SK-N-SH (cell line): ENCODE measurements at places on chromosomes 11 and 22. TPM values are rescaled to one million over a fixed set of nuclear protein-coding genes. Genes with fewer than 3 reads are reported as not detected.

The TSPAN18 gene
- polyA plus RNA-seq: 0.72 and 1.3 TPM in 2 replicates

The ASPHD2 gene
- polyA plus RNA-seq: 2.1 and 2.2 TPM in 2 replicates

The ZFTA gene
- 8.7 and 10.3 TPM in 2 replicates for polyA plus RNA-seq

The FGF4 gene
- not detected in 2 replicates for polyA plus RNA-seq

The LUZP2 gene
- 0.03 and 0.06 TPM in 2 replicates for polyA plus RNA-seq

The SCN2B gene
- polyA plus RNA-seq: 0.03 and 0.05 TPM in 2 replicates

The GALNT18 gene
- 0.37 and 0.64 TPM in 2 replicates for polyA plus RNA-seq

The BBS1 gene
- polyA plus RNA-seq: 24.8 and 34.3 TPM in 2 replicates

The CSNK2A3 gene
- 0.31 and 0.97 TPM in 2 replicates for polyA plus RNA-seq

DNA sequence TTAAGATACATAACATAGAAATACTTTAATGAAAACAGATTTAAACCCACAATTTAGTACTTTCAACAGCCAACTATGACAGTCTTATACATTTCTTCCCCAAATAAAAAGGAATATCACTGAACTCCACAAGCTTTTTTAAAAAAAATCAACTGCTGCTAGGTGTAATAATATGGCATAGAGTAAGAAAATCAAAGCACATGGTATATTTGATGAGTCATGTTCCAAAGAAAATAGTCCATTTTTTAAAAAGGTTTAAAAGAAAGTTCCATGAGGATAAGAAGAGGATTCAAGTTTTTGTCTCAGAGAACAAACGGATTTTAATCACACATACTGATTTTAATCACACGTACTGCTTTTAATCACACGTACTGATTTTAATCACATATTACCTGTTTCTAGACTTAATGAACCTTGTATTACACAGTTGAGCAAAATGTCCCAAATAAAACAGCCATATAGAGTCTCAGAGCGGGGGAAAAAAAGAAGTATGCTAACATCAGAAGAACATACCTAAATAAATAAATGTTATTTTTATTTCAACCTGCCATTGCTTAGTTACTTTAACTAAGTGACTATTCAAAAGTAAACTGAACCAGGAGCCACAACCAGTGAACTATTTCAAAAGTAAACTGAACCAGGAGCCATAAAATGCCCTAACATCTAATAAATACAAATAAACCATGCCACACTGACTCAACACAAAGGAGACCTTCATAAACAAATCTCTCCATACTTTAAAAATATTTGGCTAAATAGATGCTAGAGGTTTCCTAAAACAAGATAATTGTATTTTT is 198.4 kb downstream of the SBF2 start:
- no peaks in the 10 kb centered on the region for H3K27me3 ChIP-seq
- no peak overlapping the region for H3K4me3 ChIP-seq
- DNase-seq: no peak
- H3K4me1 ChIP-seq: no peaks in the 10 kb centered on the region; the same call in 1 of the 2 replicates
- H3K27ac ChIP-seq: no peak overlapping the region
- no peaks in the 10 kb centered on the region for H3K36me3 ChIP-seq

DNA sequence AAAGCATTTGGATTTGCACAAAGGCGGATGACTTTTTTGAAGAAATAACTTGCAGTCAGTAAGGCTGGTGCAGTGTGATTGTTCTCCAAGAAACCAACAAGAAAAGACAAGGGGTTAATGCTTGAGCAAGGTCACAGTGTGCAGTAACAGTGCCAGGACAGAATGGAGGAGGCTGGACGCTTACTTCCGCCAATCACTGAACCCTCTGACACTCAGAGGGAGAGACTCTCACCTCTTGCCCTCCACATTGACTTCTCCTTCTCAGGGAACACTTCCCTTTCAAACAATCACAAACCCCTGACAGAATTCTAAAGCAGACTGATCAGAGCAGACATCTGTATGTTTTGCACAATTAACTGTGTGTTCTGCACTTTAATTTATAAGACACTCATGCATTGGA is 228.4 kb downstream of the BLID start:
- H3K36me3 ChIP-seq: no peaks in the 10 kb centered on the region
- no peaks in the 10 kb centered on the region for H3K27me3 ChIP-seq
- no peak for DNase-seq
- H3K4me3 ChIP-seq: no peak overlapping the region

DNA sequence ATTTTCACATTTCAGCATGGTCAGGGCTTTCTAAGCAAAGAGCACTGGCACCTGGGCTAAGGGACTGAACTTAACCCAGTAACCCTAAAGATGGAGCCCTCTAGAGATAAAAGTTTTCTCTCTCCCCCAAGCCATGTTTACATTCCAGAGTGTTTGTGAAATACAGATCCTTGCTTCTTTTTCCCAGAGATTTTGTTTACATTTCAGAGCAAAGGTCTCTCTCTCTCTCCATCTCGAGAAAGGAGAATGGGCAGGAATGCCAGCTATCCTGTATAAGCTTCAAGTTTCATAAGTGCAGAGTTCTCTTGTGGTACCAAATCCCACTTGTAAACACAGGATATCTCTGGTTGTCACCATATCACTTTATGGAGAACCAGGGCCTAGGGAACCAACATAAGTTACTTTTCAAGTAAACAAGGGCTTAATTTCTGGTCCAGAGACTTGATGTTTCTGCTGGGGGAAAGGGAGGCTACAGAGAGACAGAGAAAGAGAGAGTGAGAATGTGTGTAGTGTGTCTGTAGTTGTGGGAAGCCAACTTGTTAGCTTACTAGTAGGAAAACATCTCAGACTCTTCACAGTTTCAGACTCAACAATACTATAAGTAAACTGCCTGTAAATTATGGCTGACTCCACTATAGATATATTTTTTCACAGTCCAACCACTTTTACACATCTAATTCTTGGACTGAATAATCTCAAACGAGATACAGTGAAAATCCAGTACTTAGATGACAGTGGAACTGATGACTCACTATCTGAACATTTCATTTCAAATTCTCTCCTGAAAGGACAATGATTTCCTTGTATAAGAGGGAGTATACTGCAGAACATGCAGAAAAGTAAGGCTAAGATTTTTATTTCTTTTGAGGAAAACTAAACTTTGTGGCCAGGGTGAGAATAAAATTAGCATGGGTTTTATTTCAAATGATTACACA is 76.2 kb downstream of the ARHGAP32 start:
- no peak overlapping the region for H3K4me3 ChIP-seq
- H3K27me3 ChIP-seq: no peaks in the 10 kb centered on the region
- peaks cover 3% of the 10 kb centered on the region for H3K36me3 ChIP-seq
- no peak for DNase-seq

DNA sequence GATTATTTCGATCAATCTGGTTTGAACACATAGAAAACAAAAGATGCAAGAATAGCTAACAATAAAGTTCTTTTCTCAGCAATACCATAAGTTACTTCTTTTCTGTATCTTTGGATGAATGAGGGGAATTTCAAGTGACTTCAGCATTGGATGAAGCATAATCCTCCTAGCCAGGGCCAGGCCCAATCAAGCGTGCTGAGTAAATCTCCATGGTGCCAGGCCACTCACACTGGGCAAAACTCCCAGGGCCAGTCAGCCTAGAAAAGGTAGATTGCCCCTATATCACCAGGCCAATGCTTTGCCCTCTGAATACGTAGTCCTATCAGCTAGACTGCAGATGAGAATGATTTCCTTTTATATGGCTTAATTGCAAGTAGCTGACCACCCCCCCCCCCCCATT is 6.0 kb downstream of the CNTF start:
- H3K4me1 ChIP-seq: no peaks in the 10 kb centered on the region; the same call in 1 of the 2 replicates
- H3K4me3 ChIP-seq: no peak overlapping the region
- H3K36me3 ChIP-seq: peaks cover 21% of the 10 kb centered on the region
- no peaks in the 10 kb centered on the region for H3K27me3 ChIP-seq
- DNase-seq: no peak

DNA sequence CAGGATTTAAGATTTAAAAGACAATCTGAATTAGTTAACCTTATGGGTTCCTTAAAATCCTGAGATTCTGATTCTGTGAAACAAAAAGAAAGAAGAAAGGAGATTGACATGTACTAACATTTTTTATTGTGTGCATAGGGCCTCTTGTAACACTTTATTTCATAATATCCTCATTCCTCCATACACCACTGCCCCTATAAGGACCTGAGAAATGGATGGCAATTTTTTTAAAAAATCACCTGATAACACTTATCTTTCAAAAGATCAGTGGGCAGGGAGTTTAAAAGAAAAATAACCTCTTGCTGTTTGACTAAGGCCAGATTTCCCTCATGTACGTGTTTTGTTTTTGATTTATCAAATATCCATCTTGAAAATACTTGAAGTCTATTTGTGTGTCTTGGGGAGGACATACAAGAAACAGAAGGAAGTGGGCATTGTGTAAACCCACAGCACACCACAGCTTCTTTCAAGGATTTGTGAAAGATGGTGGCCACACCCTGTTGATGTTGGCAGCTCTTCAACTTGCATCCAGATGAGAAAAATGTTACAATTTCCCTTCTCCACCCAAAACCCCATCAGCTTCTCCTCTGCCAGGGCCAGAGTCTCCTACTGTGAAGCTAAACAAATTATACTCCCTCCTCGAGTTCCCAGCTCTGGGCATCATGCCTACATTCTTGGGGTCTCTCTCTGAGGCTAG is 35.0 kb upstream of the MPEG1 start:
- DNase-seq: no peak
- no peaks in the 10 kb centered on the region for H3K4me1 ChIP-seq
- H3K27me3 ChIP-seq: peaks cover 4% of the 10 kb centered on the region; the same call in 1 of the 2 replicates
- H3K4me3 ChIP-seq: no peak overlapping the region
- no peak overlapping the region for H3K27ac ChIP-seq

GRCh38 chr11:74703211-74703610 is 28.0 kb downstream of the CHRDL2 start:
- H3K36me3 ChIP-seq: no peaks in the 10 kb centered on the region
- no peak for DNase-seq
- H3K27me3 ChIP-seq: no peaks in the 10 kb centered on the region
- H3K4me1 ChIP-seq: no peaks in the 10 kb centered on the region
- H3K4me3 ChIP-seq: no peak overlapping the region

GRCh38 chr22:19873960-19874306 is 19.3 kb upstream of the GNB1L start:
- H3K27ac ChIP-seq: no peak overlapping the region
- H3K4me1 ChIP-seq: peaks cover 22% of the 10 kb centered on the region; the same call in 1 of the 2 replicates
- H3K36me3 ChIP-seq: no peaks in the 10 kb centered on the region; the same call in 1 of the 2 replicates
- DNase-seq: peak; percentile 15

GRCh38 chr11:68560216-68560615 is 99.7 kb downstream of the PPP6R3 start:
- DNase-seq: no peak
- no peak overlapping the region for H3K4me3 ChIP-seq
- no peak overlapping the region for H3K27ac ChIP-seq
- no peaks in the 10 kb centered on the region for H3K4me1 ChIP-seq
- H3K27me3 ChIP-seq: no peaks in the 10 kb centered on the region

- DNase-seq: peak; percentile 57
- no peaks in the 10 kb centered on the region for H3K27me3 ChIP-seq
- H3K4me3 ChIP-seq: no peak overlapping the region
- H3K36me3 ChIP-seq: no peaks in the 10 kb centered on the region
- no peak overlapping the region for H3K27ac ChIP-seq
Observed at GRCh38 chr22:23240639-23241389, 60.5 kb downstream of the BCR start.

DNA sequence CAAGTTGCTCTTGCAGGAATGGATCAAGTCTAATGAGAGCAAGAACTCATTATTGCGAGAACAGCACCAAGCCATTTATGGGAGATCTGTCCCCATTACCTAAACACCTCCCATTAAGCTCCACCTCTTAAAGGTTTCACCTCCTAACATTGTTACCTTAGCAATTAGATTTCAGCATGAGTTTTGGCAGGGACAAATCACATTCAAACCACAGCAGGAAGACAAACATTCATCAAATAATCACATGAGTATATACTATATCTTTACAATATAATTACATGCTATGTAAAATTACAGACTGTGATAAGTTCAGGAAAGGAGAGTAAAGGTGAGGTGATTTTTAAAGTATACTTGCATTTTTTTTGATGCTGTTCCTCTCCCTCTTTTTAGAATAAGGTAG is 6.6 kb upstream of the TEAD1 start:
- H3K36me3 ChIP-seq: no peaks in the 10 kb centered on the region
- H3K4me1 ChIP-seq: no peaks in the 10 kb centered on the region
- H3K27me3 ChIP-seq: no peaks in the 10 kb centered on the region
- H3K4me3 ChIP-seq: no peak overlapping the region
- no peak overlapping the region for H3K27ac ChIP-seq

DNA sequence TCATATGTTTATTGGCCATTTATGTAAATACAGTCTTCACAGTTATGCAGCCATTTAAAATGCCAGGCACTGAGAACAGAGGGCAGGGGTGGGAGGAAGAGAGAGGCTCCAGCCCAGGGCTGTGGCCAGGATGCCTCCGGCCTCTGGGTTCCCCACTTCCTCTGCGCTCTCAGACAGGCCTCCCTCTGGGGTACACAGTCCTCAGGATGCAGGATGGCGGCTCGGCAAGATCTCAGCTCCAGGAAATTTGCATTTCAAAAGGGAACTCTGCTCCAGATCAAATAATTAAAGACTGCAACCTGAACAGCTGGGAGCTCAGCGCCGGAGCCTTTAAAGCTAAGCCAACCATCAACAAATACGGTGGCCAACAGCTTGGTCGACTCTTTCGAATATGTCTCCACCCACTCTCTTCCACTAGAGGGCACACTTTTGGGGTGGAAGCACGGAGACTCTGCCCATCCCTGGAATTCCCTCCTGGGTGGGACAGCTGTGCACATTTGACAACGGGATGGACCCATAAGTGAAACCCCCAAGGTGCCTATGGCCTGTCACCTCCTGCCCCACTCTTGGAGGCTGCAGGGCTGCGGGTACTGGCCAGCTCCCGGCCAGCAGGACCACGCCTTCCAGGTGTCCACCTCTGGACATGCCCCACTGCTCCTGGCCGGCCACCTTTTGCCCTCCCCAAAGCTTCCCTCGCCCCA is 1044.7 kb downstream of the BRD1 start:
- H3K4me1 ChIP-seq: no peaks in the 10 kb centered on the region
- H3K27me3 ChIP-seq: no peaks in the 10 kb centered on the region; the same call in 1 of the 2 replicates
- no peak overlapping the region for H3K27ac ChIP-seq
- DNase-seq: peak; percentile 53
- no peaks in the 10 kb centered on the region for H3K36me3 ChIP-seq

GRCh38 chr11:64611869-64612646 is 21.0 kb downstream of the SLC22A12 start:
- no peaks in the 10 kb centered on the region for H3K27me3 ChIP-seq
- no peak for DNase-seq
- H3K4me3 ChIP-seq: no peak overlapping the region
- H3K4me1 ChIP-seq: peaks cover 3% of the 10 kb centered on the region; the same call in 1 of the 2 replicates
- no peak overlapping the region for H3K27ac ChIP-seq

DNA sequence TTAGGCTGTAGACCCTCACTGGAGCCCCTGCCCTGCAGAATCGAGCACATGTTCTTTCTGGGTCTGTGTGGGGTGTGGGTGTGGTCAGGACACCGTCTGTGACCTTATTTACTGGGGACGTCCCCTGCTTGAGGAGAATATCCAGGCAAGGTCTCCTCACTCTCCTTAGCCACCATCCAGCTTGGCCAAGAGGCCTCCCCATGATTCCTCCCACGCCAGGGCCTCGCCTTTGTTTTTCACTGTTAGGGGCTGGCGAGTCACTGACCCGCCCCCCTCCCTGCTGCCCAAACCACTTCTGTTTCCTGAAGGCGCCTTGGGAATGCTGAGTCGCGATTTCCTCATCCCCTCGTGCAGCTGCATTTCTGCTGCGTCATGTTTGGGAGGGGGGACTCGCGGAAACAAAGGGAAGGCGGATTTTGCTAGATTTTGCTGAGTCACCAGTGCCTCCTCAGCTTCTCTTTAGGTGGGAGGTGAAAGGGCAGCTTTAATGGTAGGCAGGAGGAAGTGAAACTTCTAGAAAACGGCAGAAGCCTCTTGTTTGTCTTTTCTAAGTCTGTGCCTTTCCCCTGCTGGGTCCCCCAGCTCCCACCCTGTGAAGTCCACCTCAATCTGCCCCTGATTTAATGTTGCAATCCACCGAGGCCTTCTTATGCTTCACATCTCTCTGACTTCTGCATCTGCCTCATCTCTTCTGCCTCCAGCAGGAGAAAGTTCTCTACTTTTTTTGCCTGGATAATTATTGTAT is 4.0 kb upstream of the HMOX1 start:
- no peaks in the 10 kb centered on the region for H3K27me3 ChIP-seq
- no peaks in the 10 kb centered on the region for H3K36me3 ChIP-seq
- H3K27ac ChIP-seq: no peak overlapping the region
- peaks cover 19% of the 10 kb centered on the region for H3K4me1 ChIP-seq
- no peak for DNase-seq
